ENCODE measurements at places on chromosomes 2 and 18.

- no peak for DNase-seq
Observed at GRCh38 chr2:38751596-38752410, 642 bp upstream of the SRSF7 start.

- no peak for DNase-seq
Observed at GRCh38 chr2:219679041-219679440, 51.6 kb downstream of the SLC4A3 start.

- peak; percentile 17 for DNase-seq
Observed at GRCh38 chr2:24943427-24944053, 23.5 kb upstream of the ADCY3 start.

DNA sequence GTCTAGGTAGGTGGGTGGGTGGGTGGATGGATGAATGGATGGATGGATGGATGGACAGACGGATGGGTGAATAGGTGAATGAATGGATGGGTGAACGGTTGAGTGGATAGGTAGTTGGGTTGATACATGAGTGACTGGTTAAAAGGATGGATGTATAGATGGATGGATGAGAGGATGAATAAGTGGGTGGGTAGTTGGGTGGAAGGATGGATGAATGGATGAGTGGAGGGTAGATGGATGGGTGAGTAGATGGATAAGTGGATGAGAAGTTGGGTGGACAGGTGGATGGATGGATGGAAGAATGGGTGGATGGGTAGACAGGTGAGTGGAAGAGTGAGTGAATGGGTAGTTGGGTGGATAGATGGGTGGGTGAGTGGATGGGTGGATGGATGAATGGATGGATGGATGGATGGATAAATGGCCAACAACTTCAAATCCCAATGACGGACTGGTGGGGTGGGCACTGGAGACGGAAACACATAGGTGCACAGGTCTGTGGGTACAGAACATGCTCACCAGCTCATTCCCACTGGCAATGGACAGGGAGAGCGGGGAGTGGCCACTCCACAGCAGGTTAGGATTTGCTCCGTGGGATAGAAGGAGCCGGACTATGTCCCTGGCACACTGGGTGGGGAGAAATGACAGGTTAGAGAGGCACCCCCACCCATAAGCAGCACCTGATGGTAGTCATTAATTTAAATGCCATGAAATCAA, 48.8 kb downstream of the ANKMY1 start:
- no peak for DNase-seq

- no peak for DNase-seq
Observed at GRCh38 chr2:229297247-229297646, 26.2 kb upstream of the PID1 start.

DNA sequence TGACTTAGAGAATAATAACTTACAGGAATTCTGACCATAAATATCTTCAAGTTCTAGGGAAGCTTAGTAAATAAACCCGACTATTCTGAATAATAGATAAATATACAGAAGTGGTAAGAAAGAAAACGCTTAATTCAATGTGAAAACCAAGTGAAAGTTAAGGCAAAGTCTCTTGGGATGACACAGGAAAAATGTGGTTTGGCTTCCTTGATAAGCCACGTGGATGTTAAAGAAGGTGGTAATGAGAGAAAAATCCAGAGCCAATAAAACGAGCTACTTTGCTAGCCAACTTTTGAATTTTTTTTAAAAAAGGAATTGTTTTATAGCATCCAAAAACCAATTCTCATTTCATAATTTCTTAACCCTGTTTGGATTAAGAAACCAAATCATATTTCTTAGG, 166.2 kb upstream of the VRK2 start:
- DNase-seq, result no peak

- no peak for DNase-seq
Observed at GRCh38 chr2:51213826-51214225, 181.9 kb upstream of the NRXN1 start.

GRCh38 chr18:55953326-55953725, 365.3 kb upstream of the TCF4 start:
- DNase-seq, result no peak

Measured in fibroblast of skin of scalp (primary cell).